ENCODE measurements at places on chromosomes 3 and 15. TPM values are rescaled to one million over a fixed set of nuclear protein-coding genes. Genes with fewer than 3 reads are reported as not detected.

Gene SLC9C1
- not detected for polyA plus RNA-seq

Gene COL6A6
- polyA plus RNA-seq, result not detected

Gene PDCD7
- 15.8 TPM for polyA plus RNA-seq

Gene LIPH
- polyA plus RNA-seq, result 0.02 TPM

Gene MINAR1
- 0.76 TPM for polyA plus RNA-seq

Gene COL8A1
- 147 TPM for polyA plus RNA-seq

Gene SCAANT1
- polyA plus RNA-seq, result not detected

Gene TM4SF1
- polyA plus RNA-seq, result 232 TPM

Gene GREM1
- polyA plus RNA-seq, result 2,326 TPM

Gene MORF4L1
- polyA plus RNA-seq, result 426 TPM

Gene POC1A
- 4.5 TPM for polyA plus RNA-seq

Gene PDZRN3
- 22.7 TPM for polyA plus RNA-seq

Gene CHRM5
- 0.07 TPM for polyA plus RNA-seq

Gene SMCO1
- polyA plus RNA-seq, result not detected

Gene HSPBAP1
- 6.3 TPM for polyA plus RNA-seq

Gene RARRES1
- 39.0 TPM for polyA plus RNA-seq

Data from AG04450 (cell line).